Osteocyte (in vitro differentiated cells): ENCODE measurements at places on chromosomes 2 and 18. TPM values are rescaled to one million over a fixed set of nuclear protein-coding genes. Genes with fewer than 3 reads are reported as not detected.
A peak's percentile ranks its signal among the peaks of the same experiment; 100 is the strongest.

GRCh38 chr18:79868168-79868784 is 70.5 kb downstream of the KCNG2 start:
- H3K4me3 ChIP-seq, result no peak overlapping the region
- no peaks in the 10 kb centered on the region for H3K27me3 ChIP-seq
- H3K27ac ChIP-seq, result no peak overlapping the region
- no peaks in the 10 kb centered on the region for H3K36me3 ChIP-seq
- DNase-seq, result peak; percentile 78

DNA sequence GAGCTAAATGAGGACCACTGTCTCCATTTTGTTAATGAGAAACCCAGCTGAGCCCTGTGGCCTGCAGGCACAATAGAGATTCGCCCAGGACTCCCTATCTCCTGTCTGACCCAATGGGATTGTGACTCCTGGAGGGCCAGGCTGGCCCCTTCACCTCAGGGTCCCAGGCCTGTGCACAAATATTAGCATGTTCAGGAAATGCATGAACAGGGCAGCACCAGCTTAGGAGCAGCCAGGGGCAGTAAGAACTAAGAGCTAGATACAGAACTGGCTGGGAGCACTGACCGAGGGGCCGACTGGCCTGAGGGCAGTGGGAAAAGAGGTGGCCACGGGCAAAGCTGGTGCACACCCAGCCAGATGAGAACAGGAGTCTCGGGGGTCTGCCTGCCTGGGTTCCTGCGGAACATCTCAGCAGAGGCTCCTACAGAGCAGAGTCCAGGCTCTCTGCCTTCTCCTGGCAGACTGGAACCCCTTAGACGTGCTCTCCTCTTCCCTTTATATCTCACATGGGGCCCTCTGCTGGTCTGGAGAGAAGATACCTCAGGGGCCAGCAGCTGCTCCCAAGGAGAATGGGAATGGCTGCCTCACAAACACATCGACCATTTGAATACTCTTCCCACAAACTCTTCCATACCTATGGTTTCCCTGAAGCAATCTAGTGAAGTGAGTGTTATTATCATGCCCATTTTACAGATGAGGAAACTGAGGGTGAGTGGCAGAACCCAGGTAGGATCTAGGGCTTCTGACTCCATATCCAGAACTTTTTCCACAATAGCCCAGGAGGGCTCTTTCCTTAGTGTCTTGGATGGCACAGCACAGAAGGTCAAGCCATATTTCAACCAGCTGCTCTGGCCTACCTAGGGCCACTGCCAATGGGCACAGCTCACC is 77.6 kb upstream of the OTOF start:
- DNase-seq, result no peak
- H3K4me3 ChIP-seq, result no peak overlapping the region
- H3K27me3 ChIP-seq, result peaks cover 78% of the 10 kb centered on the region
- no peak overlapping the region for H3K27ac ChIP-seq

- H3K4me3 ChIP-seq, result no peak overlapping the region
- peaks cover 5% of the 10 kb centered on the region for H3K36me3 ChIP-seq
- no peaks in the 10 kb centered on the region for H3K27me3 ChIP-seq
- H3K27ac ChIP-seq, result peak overlapping the region; percentile 100
- peaks cover 55% of the 10 kb centered on the region for H3K4me1 ChIP-seq
- no peak for DNase-seq
Measured at GRCh38 chr2:85216927-85217326, 83.7 kb downstream of the TCF7L1 start.

- H3K4me3 ChIP-seq, result no peak overlapping the region
- no peak for DNase-seq
- H3K27me3 ChIP-seq, result no peaks in the 10 kb centered on the region
- H3K4me1 ChIP-seq, result peaks cover 11% of the 10 kb centered on the region
- H3K27ac ChIP-seq, result no peak overlapping the region
- no peaks in the 10 kb centered on the region for H3K36me3 ChIP-seq
Measured at GRCh38 chr2:36650031-36650829, 46.3 kb upstream of the VIT start.

DNA sequence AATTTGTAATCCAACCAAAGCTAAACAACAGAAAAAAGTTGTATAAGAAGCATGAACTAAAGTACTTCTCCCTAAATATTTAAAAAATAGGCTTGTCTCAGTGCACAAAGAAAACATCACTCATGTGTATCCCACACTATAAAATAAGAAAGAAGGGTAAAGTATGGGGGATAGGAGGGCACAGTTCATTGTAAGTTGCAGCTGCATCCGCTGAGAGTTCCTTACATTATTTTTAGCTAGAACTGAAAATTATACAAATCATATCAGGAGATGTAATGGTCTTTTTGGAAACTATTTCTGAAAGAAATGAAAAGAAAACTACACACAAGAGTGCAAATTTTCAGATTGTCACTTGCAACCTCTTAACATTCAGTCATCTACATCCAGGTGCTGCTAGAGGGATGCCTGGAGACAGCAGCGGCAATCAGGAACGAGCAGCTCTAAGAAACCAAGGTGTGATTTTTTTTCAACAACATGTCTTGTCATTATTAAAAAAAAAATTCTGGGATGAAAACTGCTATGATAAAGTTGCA is 273.6 kb downstream of the ASXL3 start:
- H3K4me3 ChIP-seq, result no peak overlapping the region
- peaks cover 7% of the 10 kb centered on the region for H3K4me1 ChIP-seq
- DNase-seq, result no peak
- no peaks in the 10 kb centered on the region for H3K27me3 ChIP-seq
- H3K27ac ChIP-seq, result no peak overlapping the region

- DNase-seq, result no peak
- H3K36me3 ChIP-seq, result no peaks in the 10 kb centered on the region
- H3K27me3 ChIP-seq, result peaks cover 73% of the 10 kb centered on the region
Measured at GRCh38 chr2:170711196-170711773, 3.9 kb upstream of the SP5 start.

DNA sequence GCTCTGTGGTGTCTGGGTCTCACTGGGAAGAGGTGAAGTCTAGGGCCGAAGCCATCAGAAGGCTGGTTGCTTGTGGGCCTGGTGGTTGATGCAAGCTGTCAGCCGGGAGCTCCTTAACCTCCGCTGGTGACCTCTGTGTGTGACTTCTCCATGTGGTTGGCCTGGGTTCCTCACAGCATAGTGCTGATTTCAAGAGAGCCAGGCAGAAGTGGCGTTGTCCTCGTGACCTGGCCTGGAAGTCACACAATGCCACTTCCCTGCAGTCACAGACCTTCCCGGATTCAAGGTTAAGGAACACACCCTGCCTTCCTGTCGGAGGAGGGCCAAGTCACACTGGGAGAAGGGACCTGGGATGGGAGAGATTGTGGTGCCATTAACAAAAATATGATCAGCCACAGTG is 303.7 kb upstream of the HS6ST1 start:
- DNase-seq, result no peak
- H3K27ac ChIP-seq, result no peak overlapping the region
- no peaks in the 10 kb centered on the region for H3K36me3 ChIP-seq
- peaks cover 37% of the 10 kb centered on the region for H3K4me1 ChIP-seq

GRCh38 chr2:156826341-156826933 is 390.3 kb downstream of the GPD2 start:
- H3K36me3 ChIP-seq, result no peaks in the 10 kb centered on the region
- peaks cover 12% of the 10 kb centered on the region for H3K27me3 ChIP-seq
- H3K4me3 ChIP-seq, result no peak overlapping the region
- no peak overlapping the region for H3K27ac ChIP-seq
- DNase-seq, result no peak

- H3K4me3 ChIP-seq, result no peak overlapping the region
- peaks cover 29% of the 10 kb centered on the region for H3K4me1 ChIP-seq
- H3K27ac ChIP-seq, result no peak overlapping the region
- H3K36me3 ChIP-seq, result no peaks in the 10 kb centered on the region
- no peak for DNase-seq
- no peaks in the 10 kb centered on the region for H3K27me3 ChIP-seq
Measured at GRCh38 chr2:20488201-20488641, 41.3 kb downstream of the RHOB start.

GRCh38 chr2:3460831-3461800 is 58.2 kb downstream of the ADI1 start:
- no peak overlapping the region for H3K4me3 ChIP-seq
- H3K27me3 ChIP-seq, result no peaks in the 10 kb centered on the region
- no peak for DNase-seq
- peaks cover 16% of the 10 kb centered on the region for H3K36me3 ChIP-seq
- H3K27ac ChIP-seq, result no peak overlapping the region

G6PC2 gene
- not detected in 2 replicates for total RNA-seq

FNDC4 gene
- total RNA-seq, result 9.6 and 10.5 TPM in 2 replicates

RAMP1 gene
- total RNA-seq, result 87.9 and 93.4 TPM in 2 replicates

NCKAP5 gene
- 0.46 and 0.50 TPM in 2 replicates for total RNA-seq

TRABD2A gene
- 0.21 and 0.99 TPM in 2 replicates for total RNA-seq

SLC8A1 gene
- total RNA-seq, result 17.3 and 18.0 TPM in 2 replicates

CHAC2 gene
- 1.5 and 2.2 TPM in 2 replicates for total RNA-seq

SPAG16 gene
- total RNA-seq, result 17.7 and 20.7 TPM in 2 replicates
